Left ventricle myocardium superior (tissue), 1 donor: ENCODE measurements at places on chromosomes 6 and 20. TPM values are rescaled to one million over a fixed set of nuclear protein-coding genes. Genes with fewer than 3 reads are reported as not detected.
A peak's percentile ranks its signal among the peaks of the same experiment; 100 is the strongest.

- DNase-seq = no peak
Measured at GRCh38 chr6:113927001-113927400, 43.9 kb downstream of the HDAC2 start.

- no peak for DNase-seq
Measured at GRCh38 chr6:126786262-126786661, 332.2 kb upstream of the RSPO3 start.

DNA sequence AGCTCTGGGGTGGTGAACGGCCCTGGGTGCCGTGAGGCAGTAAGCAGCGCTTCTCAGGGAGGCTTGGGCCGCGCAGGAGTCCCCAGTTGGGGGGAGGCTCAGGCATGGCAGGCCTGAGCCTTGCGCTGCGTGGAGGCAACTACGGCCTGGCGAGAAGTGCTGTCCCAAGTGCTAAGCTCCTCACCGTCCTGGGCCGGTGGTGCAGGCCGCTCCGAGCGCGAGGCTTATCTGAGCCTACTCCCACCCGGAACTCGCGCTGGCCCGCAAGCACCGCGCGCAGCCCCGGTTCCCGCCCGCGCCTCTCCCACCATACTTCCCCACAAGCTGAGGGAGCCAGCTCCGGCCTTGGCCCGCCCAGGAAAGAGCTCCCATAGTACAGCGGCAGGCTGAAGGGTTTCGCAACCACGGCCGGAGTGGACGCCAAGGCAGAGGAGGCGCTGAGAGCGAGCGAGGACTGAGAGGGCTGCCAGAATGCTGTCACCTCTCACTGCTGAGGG is 1.8 kb upstream of the WRNIP1 start:
- DNase-seq = peak; percentile 51

- no peak for DNase-seq
Measured at GRCh38 chr6:19554356-19555225, 282.6 kb upstream of the ID4 start.

DNA sequence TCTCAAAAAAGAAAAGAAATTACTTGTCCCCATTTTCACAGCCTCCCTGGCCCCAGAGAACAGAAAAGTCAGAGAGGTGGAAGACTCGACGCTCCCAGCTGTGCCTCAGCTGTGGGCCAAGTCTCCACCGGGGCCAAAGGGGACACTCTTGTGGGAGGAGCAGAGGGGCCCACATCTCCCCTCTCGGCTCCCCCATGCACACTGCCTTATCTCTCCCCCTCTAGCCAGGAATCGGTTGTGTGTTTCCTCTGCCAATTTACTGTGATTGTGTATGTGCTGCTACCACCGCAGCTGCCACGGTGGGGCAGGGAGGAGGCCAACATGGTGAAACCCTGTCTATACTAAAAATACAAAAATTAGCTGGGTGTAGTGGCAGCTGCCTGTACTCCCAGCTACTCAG is 8.4 kb downstream of the TIAM2 start:
- DNase-seq = no peak

DNA sequence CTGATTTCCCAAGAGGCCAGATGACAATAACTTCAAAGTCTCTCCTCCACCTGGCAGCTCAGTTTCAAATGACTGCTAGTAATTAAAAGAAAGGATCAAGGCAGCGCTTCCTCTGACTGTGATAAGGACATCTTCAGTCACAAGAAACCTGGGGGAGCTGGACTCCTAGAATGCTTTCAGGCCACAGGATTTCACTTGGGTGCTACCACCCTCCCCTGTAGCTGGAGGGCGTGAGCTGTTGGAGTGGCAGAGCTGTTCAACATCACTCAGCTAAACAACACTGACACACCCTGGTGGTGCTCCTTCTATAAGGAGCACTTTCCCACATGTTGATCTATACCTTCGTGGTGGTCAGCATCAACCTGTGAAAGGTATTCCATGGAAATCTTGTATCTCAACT is 2.2 kb upstream of the CNR1 start:
- no peak for DNase-seq

GRCh38 chr6:37675100-37675499 is 22.6 kb downstream of the MDGA1 start:
- no peak for DNase-seq

DNA sequence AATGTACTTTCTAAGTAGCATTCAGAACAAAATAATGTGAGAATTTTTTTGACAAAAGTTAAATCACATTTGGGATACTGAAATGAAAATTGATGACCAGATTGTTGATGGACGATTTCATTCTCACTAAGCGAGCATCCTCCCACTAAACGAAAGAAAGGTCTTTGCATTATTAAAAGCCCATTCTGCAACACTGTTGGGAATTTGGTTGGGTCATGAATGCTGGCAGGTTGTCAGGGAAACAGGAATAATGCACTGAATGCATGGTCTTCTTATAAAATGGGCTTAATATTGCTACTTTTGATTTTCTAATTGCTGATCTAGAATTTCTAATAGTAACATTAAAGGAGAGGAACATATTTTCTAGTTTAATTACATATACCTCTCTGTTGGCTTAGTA is 229.8 kb downstream of the NKAIN2 start:
- DNase-seq = no peak

DNA sequence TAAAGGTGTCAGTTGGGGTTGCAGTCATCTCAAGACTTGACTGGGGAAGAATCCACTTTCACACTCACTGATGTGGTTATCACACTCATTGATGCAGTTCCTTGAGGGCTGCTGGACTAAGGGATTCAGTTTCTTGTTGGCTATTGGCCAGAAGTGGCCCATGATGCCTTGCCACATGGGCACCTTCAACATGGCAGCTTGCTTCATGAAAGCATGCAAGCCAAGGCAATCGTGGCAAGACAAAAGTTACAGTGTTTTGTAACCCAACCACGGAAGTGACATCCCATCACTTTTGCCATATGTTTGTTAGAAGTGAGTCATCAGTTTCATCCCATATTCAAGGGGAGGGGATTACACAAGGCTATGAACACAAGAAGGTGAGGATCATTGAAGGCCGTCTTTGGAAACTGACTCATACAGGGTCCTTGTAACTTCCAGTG is 3.8 kb upstream of the RANBP9 start:
- no peak for DNase-seq

- DNase-seq = no peak
Measured at GRCh38 chr6:76221525-76221924, 149.1 kb upstream of the IMPG1 start.

GRCh38 chr6:27684264-27685211 is 211.6 kb upstream of the ZNF184 start:
- DNase-seq = no peak

- DNase-seq = no peak
Measured at GRCh38 chr6:31309641-31310040, 37.7 kb upstream of the HLA-C start.

DNA sequence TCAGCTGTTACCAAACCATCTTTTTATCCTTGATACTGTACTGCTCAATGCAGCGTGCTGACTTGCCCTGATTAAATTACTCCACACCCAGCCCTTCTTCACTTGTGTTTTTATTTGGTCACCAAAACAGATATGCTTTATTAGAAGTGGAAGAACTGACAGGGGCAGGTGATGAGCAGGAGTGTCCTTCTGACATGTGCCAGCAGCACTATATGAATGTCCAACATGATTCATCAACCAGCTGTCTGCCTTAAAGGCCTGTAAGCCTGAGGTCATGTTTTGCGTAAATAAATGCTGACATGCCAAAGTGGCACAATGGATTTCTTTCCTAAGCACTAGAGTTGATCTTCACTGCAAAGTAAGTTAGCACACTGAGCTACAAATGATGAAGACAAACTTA is 15.4 kb downstream of the POPDC3 start:
- DNase-seq = no peak

CLDN20 gene
- not detected for total RNA-seq

DNA sequence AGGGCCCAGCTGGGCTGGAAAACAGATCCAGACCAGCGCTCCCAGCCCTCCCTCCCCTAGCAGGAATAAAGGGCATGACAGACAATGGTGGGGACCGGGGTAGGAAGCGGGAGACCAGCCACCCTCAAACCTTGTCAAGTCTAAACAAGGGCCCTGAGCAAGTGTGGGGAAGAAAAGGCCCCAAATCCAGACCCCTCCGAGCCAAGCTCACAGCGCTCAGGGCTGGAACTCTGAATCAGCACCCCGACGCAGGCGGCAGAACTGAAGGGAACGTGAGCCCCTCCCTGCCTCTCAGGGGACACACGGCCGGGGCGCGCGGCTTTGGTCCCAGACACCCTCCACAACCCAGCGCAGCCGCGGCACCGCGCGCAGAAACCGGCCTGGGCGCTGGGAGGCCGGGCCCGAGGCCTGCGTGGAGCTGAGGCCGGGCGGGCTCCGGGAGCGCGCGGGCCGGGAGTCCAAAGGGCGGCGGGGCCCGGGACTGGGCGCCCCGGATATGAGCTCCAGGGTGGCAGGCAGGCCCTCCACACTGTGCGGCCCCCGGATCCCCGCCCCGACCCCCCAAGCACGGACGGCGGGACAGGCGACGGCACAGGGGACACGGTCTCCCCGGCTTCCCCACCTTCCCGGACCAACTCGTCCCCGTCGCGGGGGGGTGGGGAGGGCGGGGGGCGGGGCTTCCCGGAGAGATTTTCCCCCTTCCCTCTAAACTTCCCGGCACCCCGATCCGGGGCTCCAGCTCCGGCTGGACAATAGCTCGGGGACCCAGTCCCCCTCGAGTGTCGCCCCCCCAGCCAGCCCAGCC is 641 bp downstream of the TEAD3 start:
- DNase-seq = peak; percentile 70

CD93 gene
- total RNA-seq = 41.0 TPM

SIGLEC1 gene
- total RNA-seq = 7.1 TPM

DNA sequence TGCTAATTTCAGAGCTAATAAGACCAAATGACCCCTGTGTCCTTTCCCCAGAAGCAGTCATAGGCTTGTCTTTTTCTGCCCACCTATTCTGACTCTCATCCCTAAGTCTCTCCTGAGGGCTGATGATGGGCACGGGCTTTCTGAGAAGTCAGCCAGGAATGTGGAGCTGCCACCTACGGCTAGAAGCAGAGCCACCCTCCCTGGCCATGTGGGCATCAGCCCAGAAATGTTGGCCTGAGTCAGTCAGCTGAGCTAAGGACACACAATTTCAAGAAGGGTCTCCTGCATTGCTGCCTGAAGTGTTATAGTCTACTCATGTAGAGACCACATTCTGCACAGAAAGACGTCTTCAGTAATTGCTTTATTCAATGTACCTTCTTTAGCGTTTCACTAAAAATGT is 17.1 kb downstream of the MYLIP start:
- peak; percentile 37 for DNase-seq

DNA sequence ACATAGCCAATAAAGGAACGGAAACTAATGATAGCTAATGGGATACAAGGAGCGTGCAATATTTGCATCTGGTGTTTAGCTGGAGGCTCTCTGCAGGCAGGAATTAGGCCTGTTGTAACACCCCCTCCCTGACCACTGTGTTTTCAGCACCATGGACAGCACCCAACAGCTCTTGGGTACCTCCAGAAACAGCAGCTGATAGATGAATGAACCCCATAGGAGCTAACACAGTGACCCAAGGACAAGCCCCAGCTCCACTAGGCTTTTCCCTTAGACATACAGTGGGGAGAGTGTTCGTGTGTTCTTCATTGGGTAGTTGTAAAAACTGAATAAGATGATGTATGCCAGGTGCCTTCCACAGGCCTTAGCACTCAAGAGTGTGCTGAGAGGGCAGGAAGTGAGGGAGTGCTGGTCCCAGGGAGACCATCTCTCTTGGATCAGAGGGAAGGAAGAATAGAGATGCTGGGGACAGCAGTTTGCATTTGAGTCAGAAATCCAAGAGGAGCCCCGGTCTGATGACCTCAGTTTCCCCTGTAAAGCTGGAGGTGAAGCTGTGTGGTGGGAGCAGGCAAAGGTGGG is 161.3 kb downstream of the PHACTR3 start:
- no peak for DNase-seq

CLPSL2 gene
- total RNA-seq = not detected

APCDD1L gene
- total RNA-seq = 0.25 TPM

DNA sequence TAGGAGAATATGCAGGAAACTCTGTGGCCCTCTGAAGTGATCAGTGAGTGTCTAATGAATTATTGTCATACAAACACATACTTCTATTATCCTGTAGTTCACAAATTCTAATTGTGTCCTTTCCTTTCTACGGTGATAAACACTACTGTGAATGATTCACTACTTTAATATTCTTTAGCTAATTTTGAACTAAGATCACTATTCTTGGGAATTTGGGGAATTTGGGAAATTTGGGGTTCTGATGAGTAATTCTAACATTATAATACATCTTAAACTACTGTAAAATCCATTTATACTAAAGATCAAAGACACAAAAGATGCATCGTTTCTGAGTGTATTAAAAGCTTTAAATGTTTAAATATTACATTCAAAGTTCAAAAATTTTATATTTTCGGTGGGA is 1287.2 kb upstream of the CITED2 start:
- no peak for DNase-seq

- DNase-seq = no peak
Measured at GRCh38 chr6:130113201-130113710, 94.9 kb downstream of the L3MBTL3 start.

DNA sequence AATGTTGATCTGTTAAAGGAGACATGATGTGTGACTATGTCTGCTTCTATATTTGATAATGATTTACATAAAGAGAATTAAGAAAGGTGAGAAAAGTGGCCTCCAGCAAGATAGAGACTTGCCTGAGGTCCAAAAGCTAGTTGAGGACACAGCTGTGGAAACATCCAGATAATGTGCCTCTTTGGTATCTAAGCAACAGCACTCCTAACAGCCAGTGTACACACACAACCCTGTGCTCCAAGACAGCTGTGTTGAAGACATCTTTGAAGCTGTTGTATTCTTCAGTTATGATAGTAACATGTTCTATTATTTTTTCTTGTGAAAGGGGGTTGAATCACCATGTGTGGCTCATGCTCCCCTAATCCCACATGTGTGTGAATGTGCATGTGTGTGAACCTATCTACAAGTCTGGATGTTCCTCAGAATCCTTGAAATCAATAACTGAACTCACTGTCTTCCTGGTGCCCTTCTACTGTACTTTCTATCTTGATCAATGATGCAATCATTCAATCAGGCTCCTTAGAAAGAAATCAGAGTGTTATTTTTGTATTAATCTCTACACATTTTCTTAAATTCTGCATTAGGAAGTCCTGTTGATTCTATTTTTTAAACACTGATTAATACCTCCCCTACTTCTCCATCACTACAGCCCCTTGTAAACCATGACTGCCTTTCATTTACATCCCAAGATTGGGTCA is 116.7 kb upstream of the SSTR4 start:
- DNase-seq = no peak

DNA sequence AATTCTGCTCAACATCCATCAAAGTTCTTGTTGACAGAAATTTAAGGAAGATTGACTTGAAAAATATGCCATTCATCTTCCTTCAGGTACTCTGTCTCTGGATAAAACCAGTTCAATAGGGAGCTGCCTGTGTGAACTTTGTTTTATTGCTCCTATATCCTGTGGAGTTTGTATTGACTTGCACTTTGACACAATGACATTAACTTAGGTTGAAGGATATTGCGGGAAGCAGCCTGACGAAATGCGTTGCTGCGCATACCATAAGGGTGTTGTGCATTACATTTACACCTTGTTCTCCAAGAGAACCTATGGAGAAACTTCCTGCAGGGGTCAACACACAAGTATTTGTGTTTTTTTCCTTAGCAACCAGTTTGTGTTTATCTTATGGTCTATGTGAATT is 185.4 kb upstream of the GRIK2 start:
- no peak for DNase-seq

BPIFB1 gene
- total RNA-seq = not detected
